ENCODE measurements at places on chromosomes 5 and 9.
A peak's percentile ranks its signal among the peaks of the same experiment; 100 is the strongest.

GRCh38 chr9:125932012-125932411 is 184.8 kb downstream of the PBX3 start:
- peak; percentile 97 for DNase-seq

- DNase-seq = no peak
These were observed 144.1 kb upstream of the NFIL3 start for GRCh38 chr9:91567642-91568274.

- no peak for DNase-seq
These were observed 61.6 kb upstream of the SPRY4 start for GRCh38 chr5:142386137-142387023.

- peak; percentile 87 for DNase-seq
These were observed 710 bp upstream of the PIP5KL1 start for GRCh38 chr9:127931092-127931881.

- DNase-seq = peak; percentile 86
These were observed 513.1 kb downstream of the PDE4D start for GRCh38 chr5:59380350-59380951.
